ENCODE measurements at places on chromosomes 6 and 20.

DNA sequence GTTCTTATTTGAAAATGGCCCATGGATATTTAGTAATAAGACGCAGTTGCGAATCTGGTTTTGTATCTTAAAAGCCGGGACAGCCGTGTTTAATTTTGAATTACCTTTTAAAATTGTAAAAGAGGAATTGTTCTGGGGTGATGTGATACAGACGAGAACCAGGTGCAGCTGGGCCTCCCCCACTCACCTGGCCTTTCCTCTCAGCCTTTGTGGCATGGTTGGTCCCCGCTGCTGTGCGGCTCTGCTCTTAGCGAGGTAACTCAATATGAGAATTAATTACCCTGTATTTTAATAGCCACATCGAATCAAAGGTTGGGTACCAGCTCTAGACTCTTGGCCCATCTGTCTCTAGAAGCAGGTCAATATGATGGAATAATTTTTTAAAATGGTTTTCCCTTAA lies 56.5 kb upstream of the DACT2 start:
- DNase-seq = no peak

- DNase-seq = no peak
These were observed 13.3 kb downstream of the DUSP22 start for GRCh38 chr6:305371-306206.

DNA sequence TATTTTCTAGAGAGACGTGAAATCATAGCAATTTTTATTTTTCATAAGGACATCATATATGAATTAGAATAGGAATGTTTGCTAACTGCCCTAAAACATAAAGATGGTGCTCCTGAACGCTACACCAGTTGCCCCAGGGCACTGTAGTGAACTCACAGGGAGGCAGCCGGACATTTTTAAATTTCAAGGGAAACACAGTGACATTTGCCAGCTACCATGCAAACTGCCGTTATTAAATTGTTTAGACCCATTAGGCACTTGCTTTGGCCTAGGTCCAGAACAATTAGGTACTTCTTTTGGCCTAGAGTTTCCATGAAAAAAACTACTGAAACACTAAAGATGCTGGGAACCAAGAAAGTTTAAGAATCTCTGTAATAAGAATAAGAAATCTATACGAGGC lies 24.9 kb upstream of the CFAP206 start:
- no peak for DNase-seq

DNA sequence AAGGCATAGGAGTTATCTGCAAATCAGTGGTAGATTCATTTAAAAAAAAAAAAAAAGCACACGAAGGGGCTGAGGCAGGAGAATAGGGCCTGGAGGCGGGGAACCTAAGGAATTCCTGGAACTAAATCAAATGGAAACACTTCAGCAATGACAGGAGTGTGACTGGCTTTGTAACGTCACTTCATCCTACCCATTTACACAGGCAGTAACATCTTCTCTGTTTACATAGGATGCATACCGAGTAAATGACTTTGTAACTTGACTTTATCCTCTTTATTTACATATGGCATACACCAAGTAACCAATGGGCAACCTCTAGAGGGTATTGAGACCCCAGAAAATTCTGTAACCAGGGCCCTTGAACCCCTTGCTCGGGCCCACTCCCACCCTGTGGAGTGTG lies 56.4 kb upstream of the IYD start:
- no peak for DNase-seq

DNA sequence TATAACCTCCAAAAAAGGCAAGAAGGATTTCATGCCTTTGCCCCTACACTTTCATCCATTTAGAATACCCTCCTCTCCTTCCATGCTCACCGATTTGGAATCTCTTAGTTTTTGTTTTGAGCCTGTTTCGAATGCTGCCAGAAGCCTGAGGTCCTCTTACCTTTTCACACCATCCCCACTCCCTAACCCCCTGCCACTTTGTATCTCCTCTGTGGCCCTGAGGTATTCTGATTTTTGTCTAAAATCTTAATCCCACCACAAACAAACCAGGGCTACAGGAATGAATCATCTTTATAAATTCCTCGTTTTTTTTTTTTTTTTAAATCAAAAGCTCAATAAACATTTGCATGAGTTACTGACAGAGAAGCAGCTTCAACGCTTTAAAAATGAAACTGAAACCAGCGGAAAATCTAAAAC lies 1.6 kb upstream of the RPS12 start:
- no peak for DNase-seq

GRCh38 chr20:19074828-19075516 lies 137.5 kb upstream of the SLC24A3 start:
- DNase-seq = no peak

DNA sequence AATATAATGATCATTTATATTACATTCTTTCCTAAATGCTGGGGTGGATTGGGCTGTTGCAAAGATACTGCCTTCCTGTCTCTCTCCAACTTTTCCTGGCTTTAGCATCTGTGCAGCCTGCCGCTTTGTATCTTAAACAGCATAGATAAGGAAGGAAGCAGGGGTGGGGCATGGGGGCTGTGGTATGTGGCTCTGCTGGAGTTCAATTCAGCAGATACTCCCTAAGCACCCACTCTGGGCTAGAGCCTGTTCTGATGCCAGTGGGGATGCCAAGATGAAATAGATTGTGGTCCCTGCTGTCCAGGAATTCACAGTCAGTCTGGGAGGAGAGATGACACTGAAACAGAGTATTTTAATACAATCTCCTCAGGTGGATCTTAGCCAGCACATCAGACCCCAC lies 56.8 kb downstream of the EIF2S2 start:
- DNase-seq = no peak

All from right forelimb (tissue), 1 donor.